ENCODE measurements at places on chromosomes 5 and 9.

- no peak for DNase-seq
These were observed 193.6 kb downstream of the SREK1 start for GRCh38 chr5:66337626-66338226.

DNA sequence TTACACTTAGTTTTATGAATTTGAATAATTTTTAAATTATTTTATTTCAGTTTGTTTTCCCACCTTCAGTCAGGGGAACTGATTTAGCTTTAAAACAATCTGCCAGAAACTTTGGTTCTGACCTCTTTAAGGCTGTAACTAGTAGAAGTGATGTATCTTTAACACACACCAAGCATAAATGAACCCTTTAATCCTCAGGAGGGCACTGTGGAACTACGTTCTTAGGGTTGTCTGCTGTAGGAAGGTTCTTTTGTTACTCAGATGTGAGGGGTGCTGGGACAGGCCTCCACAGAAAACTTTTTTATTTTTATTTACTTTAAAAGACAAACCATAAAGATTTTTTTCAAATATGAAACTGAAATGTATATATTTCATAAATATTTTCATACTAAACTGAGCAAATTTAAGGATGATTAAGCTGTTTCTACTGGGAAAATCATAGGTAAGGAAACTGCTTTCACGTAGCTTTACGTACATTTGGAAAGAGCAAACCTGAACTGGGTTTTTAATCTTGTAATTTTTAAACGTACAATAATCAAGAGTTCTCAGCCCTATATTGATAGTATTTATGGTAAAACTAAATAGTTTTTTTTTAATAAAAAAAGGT, 5.3 kb downstream of the KLF4 start:
- peak; percentile 58 for DNase-seq

- DNase-seq = no peak
These were observed 1.9 kb downstream of the NOTCH1 start for GRCh38 chr9:136543830-136544547.

DNA sequence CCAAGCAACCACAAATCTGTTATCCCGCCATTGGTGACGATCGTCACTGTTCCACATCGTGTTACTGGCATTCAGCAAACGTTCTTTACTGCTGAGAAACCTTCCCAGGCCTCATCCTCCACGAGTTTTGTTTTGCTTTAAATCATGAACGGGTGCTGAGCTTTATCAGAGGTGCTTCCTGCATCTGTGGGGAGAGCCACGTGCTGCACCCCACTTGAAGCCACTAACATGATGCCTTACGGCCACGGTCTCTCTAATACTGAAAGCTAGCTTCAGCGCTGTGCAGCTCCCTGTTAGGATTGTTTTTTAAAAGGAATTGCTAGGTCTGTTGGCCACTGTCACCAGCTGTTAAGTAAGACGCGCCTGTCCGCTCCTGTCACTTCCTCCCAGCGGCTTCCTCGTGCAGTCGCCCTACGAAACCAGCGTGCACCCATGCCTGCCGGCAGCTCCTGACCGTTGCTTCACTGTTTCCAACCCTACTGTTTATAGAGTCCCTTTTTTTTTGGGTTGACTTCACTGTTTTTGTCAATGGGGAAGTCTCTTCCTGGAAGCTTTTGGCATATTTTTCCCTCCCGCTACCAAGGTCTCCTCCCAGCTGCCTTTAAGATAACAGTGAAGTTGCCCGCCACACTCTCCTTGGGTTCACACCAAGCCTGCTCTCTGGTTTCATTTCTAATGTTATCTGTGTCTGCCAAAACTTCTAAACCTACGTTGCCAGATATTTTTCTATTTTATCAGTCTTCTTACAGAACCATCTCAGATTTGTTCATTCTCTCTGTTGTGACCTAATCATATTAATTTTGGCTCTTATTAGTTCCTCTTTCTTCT, 20.3 kb downstream of the LPCAT1 start:
- DNase-seq = peak; percentile 62

- peak; percentile 23 for DNase-seq
These were observed 221.6 kb downstream of the NR2F1-AS1 start for GRCh38 chr5:93359296-93359959.

GRCh38 chr5:144779368-144779767, 608.7 kb downstream of the KCTD16 start:
- no peak for DNase-seq

- no peak for DNase-seq
These were observed 140.9 kb upstream of the PIK3R1 start for GRCh38 chr5:68074633-68075032.

Data from KBM-7 (cell line).